ENCODE measurements at places on chromosomes 5 and 9.
A peak's percentile ranks its signal among the peaks of the same experiment; 100 is the strongest.

GRCh38 chr5:175742290-175742994, 84.6 kb downstream of the HRH2 start:
- DNase-seq: no peak

GRCh38 chr9:124359855-124360678, 55.2 kb downstream of the PSMB7 start:
- no peak for DNase-seq

DNA sequence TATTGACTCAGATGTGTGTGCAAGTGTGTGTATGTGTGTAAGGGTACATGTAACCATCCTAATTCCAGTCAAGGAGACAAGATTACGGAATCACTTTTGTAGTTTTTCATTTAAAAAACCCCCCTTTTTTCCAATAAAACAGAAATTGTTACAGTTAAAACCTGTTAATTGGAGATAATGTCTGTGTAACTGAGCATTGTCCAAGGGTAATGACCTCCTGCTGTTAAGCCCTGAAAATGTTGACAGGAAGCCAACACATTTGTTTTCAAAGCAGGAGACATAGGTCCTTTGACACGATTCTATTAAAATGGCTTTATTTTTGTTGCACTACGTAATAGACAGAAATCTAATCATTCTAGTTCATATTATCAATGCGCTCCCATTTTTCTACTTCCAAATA, 457.3 kb upstream of the ARRDC3 start:
- DNase-seq: no peak

DNA sequence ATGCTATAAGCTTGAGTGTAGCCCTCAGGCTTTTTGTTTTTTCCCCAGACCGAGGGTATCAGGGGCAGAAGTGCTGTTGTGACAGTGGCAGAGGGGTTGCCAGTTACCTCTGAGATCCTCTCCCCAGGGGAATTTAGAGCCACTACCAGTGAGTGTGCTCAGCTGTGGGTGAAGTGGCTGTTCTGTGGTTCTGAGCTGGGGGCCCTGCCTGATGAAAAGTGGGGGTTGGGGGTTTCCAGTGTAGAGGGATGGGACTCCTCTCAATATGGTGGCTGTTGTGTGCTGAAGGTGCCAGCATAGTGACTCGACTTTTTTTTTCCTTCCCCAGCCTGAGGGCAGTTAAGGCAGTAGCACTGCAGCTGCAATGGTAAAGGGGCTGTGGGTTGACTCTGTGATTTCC, 506.7 kb downstream of the TMEM232 start:
- no peak for DNase-seq

GRCh38 chr5:169867347-169867746, 112.9 kb downstream of the INSYN2B start:
- no peak for DNase-seq

DNA sequence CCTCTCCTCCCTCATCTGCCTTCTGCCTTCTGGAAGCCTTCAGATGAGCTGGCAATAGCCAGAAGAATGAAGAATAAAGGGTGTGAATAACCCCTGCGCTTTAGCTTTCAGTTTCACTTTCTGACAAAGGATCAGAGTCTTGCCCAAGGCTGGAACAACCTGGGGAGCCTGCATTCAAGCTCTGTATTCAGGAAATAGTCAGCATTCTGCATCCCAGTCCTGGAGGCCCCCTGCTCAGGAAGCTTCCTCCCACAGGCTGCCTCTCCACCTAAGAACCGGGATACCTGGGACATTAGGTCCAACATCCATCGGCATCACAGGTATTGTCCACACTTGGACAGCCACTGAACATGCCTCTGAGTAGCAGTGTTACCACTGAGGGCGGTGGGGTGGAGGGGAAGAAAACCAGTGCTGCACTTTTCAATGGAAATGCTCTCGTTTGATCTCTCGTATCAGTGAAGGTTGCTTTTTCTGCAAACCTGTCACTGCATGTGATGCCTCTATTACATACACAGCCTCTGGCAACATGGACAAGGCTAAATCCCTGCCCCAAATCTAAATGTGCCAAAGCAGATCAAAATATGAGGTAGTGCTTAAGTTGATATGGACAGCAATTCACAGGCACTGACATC, 39.8 kb upstream of the ACO1 start:
- DNase-seq: no peak

DNA sequence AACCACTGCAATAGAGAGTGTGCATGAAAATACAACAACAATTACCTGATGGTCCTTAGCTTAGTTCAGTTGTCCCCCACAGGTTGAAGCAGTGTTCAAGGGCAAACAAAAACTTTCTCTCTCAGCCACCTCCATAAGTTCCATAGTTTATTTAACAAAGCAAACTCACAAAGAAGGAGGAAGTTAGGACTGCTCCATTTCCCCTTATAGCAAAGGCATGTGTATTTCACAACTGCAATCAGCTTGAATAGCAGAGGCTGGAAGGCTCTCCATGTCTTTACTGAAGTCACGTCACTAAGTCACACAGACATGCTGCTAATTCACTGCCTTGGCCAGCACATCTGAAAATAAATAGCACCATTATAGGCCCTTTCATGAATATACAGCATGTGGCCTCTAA, 43.3 kb downstream of the DOCK8 start:
- no peak for DNase-seq

- no peak for DNase-seq
These were observed 15.3 kb upstream of the F2RL2 start for GRCh38 chr5:76638479-76638878.

DNA sequence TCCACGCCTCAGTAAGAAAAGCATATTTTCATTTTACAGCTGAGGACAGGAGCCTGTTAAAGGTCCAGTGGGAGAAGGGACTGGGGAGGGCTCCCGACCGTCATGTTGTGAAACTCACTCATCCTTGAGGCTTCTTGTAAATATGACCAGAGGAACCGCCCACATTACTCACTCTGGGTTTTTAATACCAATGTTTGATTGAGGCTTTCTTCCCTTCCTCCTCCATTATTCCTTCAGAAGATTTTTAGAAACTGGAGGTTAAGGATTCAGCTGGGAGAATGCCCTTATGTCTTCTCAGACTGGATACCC, 61.4 kb upstream of the GLRX start:
- DNase-seq: no peak

- DNase-seq: no peak
These were observed 15.0 kb upstream of the HMGCR start for GRCh38 chr5:75322066-75322465.

DNA sequence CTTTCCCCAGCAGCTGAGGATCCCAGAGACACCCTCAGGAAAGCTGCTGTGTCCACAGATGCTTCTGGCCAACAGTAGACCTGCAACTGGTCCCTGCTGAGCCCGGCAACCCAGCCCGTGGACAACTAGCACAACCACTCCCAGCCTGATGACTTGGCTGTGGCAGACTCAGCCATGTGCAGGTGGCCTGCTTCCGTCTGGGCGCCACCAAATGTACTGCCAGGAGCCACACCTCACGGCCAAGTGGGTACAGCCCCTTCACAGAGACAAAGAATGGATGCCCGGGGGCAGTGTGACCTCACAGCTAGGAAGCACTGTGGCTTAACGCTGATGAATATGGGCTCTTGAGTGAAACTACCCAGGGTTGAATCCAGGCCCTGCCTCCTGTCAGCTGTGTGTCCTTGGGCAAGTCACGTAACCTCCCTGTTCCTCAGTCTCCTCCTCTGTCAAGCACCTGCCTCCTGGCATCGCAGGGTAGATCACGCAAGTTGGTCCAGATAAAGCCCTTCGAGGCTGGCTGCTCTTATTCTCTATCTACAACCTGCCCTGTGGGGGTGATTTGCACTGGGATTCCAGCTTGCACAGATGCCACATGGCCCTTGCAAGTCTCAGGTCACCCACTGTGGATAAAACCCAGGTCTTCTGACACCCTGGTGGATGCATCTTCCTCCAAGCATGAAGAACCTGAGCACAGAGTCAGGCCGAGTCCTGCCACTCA, 225.0 kb downstream of the PBX3 start:
- no peak for DNase-seq

DNA sequence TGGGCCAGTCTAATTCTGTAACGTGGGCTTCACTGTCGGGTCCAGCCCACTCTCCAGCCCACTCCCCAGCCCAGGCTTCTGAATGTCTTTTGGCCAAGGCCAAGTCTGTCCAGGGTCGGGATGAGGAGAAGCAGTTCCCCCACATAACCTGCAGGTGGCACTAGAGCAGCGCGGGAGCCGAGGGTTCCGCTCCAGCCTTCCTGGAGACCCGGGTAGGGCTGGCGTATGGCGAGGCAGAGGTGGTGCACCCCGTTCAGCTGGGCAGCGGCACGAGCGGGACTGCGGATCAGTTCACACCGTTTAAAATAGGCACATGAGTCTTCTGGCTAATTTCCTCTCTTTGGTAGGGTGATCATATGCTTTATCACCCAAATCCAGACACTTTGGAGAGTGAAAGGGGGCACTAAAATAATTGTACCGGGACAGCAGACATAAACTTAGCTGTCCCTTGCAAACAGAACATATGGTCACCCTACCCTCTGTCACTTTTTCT, 185.9 kb downstream of the MSX2 start:
- DNase-seq: peak; percentile 36

GRCh38 chr5:129445379-129445778, 14.7 kb upstream of the ADAMTS19 start:
- no peak for DNase-seq

DNA sequence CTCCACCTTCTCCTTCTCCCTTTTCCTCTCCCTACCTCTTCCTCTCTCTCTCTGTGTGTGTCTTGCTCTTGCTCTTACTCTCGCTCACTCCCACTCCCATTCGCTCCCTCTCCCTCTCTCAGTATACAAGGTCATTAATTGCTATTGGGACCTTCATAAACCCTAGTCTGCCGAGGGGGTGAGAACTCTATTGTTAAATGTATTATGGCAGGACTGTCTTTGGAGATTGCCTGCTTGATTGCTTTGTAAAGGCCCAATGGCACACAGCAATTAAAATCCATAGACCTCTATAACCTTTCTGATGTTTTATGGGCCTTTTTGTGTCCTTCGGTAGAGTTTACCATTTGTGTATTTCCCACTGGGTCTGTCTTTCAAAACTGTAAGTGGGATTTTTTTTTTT, 465.9 kb downstream of the ANXA1 start:
- no peak for DNase-seq

- no peak for DNase-seq
These were observed 5.3 kb upstream of the FAM120AOS start for GRCh38 chr9:93458712-93459111.

GRCh38 chr9:21687351-21687750, 115.1 kb upstream of the MTAP start:
- DNase-seq: no peak

DNA sequence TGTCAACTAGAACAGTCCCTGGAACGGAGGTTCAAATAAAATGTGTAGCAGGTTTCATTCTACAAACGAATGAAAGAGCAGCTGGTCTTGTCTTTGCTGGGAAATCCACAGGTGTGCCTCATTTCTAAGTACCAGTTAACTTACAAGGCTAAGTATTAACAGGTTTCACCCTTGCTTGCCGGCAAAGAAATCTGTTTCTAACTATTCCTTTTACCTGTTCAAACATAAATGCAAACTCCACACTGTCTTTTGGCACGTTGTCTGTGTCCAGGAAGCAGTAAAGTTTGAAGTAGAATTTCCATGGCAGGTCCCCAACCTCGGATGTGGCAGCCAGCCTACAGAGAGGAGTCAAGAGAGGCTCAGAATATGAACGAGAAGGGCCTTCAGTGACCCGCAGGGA, 54.4 kb upstream of the RETREG1 start:
- no peak for DNase-seq

- no peak for DNase-seq
These were observed 48.1 kb downstream of the CFAP90 start for GRCh38 chr5:7802855-7803254.

DNA sequence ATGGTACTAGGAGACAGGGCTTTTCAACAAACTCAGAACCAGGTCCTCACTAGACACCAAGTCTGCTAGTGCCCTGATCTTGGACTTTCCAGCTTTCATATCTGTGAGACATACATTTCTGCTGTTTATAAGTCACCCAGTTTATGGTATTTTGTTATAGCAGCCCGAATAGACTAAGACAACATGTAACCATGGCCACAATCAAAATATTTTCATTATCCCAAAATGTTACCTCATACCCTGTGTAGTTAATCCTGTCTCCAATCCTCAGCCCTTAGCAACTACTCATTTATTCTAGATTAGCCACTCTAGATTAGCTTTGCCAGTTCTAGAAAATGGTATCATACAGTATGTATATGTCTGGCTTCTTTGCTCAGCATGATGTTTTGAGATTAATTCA, 6.3 kb upstream of the ATG10 start:
- DNase-seq: no peak
